Small intestine (tissue), 16 donors: ENCODE measurements at places on chromosomes 1 and 21. TPM values are rescaled to one million over a fixed set of nuclear protein-coding genes. Genes with fewer than 3 reads are reported as not detected.

Gene HRNR
- polyA plus RNA-seq = 0.13 TPM

DNA sequence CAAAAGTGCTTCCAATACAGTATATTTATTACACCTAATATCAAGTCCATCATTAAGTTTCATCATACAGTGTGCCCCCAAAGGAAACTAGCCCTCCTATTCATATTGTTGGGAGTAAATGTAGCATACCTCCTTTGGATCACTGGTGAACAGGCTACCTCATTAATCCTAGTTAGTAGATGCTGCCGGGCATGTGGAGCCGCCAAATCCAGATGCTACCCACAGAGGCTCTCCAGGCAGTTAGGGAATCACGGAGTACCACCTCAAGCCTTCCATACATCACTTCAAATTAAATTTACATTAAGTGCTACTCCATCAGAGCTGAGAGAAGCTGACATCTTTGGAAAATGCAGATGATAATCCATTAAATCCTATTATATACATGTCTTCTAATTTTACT is 121.7 kb upstream of the FOXD3 start:
- no peak for DNase-seq

- no peak for DNase-seq
Observed at GRCh38 chr1:220950576-220950975, 71.3 kb downstream of the HLX start.

Gene FAM20B
- polyA plus RNA-seq = 6.7 TPM

GRCh38 chr1:172885411-172885810 is 165.3 kb downstream of the TNFSF18 start:
- DNase-seq = no peak

- DNase-seq = peak; percentile 86
Observed at GRCh38 chr1:213987927-213988506, at the start of gene PROX1. PROX1 (plus strand) TSS chr1:213987973; CDS start chr1:213996536, 8,563 bp downstream.

DNA sequence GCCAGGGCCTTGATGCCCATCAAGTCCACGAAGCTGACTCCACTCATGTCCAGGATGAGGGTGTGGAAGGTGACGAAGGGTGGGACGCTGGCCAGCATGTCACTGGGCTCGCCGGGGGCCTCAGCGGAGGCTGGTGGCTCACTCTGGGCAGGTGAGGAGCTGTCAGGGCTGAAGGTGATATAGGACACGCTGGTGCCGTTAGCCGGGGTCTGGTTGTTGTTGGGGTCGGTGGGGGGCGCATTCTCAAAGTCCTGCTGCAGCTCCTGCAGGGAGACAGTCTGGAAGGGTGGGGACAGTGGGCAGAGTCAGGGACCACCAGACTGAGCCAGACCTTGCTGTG is 21.7 kb downstream of the SLC26A9 start:
- DNase-seq = no peak

DNA sequence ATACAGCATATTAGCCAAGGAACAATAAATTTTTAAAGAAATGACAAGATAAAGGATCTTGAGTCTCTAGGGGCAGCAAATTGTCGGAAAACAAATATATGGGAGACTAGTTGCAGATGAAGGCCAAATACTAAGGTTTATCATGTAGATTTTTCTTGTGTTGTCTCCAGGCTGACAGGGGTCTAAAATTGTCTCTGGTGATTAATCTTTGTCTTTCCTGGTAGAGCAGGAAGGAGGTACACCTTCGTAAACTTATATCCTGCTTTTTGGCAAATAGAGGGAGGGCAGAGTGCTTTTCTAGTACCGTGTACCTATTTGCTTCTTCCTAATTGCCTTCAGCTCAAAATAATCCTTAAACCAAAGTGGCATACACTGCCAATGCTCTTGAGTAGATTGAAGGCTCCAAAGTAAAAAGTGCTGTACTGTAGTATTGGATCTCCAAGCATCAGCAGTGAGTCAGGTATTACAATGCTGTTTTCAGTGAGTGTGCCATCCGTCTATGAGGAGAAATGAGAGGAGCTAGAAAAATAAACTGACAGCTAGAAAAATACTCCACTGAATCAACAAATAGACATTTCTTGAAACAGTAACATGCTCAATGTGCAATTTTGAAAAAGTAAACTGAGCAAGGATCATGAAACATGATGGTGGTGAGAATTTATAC is 1.8 kb upstream of the LEPR start:
- no peak for DNase-seq

GRCh38 chr1:119361205-119361604 is 7.4 kb upstream of the HAO2 start:
- DNase-seq = no peak

- no peak for DNase-seq
Observed at GRCh38 chr21:46129846-46130651, 25.3 kb downstream of the FTCD start.

DNA sequence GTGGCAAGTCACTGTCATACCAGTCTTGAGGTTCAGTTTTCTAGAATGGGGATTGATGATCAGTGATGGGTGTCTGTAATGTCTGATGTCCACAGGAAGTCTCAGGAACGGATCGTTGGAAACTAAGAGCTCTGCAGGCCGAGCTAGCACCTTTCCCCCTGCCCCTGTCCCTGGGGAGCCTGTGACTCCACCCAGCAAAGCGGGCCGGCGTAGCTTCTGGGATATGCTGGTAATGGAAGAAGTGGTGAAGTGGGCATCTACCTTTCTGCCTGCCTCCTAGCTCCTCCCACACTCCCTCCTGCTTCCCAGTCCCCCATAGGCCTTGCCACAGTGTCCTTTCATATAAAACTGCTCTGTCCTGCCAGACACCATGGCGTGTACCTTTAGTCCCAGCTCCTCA is 13.4 kb downstream of the HYI start:
- no peak for DNase-seq

GRCh38 chr1:13981142-13981541 is 281.2 kb downstream of the PRDM2 start:
- no peak for DNase-seq

GRCh38 chr1:217134857-217135568 is 411.8 kb upstream of the ESRRG start:
- DNase-seq = no peak

- DNase-seq = no peak
Observed at GRCh38 chr1:109527098-109527811, 12.4 kb upstream of the GPR61 start.

- no peak for DNase-seq
Observed at GRCh38 chr1:89147678-89148658, 22.1 kb upstream of the GBP2 start.

Gene SYTL1
- polyA plus RNA-seq = 9.5 TPM

DNA sequence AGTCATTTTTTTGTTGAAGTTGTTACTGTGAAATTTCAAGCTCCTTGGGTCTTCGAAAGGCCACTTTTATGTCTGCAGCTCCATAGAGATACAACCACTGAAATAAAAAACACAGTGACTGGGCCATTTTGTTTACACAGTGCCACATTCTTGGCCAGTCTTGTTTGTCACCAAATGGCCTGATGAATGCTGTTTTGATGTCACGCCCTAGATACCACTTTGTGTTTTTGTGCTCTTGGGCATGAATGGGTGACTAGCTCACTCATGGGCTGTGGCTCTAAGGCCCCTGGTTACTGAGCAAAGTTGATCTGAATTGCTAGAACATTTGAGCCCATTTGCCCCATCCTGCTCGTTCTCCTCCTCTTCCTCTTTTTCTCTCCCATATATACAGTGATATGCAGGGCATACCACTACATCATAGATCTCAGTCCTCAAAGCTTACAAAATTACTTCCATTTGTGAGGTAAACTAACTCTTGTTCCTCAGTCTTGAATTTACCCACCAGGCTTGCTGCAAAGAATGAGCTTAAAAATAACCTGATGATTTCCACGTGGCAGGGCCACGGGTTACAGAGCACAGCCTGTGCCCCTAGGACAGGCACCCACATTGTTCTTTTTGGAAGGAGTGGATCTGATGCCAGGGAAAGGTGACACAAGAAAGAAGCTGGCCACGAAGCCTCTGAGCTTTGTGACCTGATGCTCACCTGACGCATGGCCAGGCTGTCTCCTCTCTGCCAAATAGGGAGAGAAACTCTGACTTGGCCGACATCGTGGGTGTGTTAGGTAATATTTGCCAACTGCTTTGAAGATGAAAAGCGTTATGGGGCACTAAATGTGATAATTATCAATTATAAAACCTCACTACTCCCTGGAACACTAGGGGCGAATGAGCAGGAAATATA is 92.4 kb downstream of the RUNX1 start:
- DNase-seq = peak; percentile 25

DNA sequence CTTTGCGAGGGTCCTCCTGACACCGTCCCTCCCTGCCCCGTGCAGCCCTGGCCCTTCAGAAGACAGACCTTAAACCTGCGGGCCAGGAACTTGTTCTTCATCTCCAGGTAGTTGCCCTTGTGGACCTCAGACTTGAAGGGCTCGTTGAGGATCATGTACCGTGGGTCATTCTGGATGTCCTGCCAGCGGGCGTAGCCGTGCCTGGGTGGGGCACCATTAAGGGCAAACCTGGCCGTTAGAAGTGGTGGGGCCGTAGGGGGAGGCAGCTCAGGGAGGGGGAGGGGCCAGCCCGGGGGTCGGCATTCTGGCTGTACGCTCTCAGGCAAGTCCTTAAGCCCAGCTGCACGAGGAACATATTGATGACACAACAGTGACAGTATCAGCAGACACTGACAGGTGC is 64.6 kb downstream of the KCNAB2 start:
- no peak for DNase-seq

DNA sequence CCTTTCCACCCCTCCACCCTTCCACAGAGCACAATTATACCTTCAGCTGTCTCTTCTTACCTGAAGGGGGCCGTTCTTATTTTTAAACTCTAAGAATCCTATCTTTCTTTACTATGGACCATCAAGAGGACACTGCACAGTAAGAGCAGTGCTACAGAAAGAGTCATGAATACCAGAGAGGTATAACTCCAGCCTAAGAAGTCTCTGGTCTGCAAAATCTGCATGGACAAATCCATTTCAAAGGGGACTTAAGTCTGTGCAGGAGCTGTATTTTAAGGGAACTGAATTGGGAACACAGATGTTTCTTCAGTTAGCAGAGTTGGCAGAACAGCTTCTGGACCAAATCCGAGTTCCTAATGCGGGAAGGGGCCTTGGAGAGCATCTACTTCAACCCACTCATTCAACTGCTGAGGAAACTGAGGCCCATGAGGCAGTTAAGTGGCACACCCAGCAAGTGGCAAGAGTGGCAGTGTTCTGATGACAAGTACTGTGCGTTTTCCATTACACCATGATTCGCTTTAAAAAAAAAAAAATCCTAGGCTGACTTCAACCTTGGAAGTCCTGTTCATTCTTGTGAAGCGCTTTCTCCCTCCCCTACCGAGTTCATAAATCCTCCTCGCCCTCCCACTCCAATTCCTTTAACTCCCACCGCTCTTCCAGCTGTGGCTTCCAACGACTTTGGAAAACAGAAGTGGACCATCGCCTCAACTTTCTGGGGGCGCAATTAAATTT is 1.8 kb downstream of the PLPP3 start:
- DNase-seq = no peak

Gene FCRL1
- not detected for polyA plus RNA-seq

DNA sequence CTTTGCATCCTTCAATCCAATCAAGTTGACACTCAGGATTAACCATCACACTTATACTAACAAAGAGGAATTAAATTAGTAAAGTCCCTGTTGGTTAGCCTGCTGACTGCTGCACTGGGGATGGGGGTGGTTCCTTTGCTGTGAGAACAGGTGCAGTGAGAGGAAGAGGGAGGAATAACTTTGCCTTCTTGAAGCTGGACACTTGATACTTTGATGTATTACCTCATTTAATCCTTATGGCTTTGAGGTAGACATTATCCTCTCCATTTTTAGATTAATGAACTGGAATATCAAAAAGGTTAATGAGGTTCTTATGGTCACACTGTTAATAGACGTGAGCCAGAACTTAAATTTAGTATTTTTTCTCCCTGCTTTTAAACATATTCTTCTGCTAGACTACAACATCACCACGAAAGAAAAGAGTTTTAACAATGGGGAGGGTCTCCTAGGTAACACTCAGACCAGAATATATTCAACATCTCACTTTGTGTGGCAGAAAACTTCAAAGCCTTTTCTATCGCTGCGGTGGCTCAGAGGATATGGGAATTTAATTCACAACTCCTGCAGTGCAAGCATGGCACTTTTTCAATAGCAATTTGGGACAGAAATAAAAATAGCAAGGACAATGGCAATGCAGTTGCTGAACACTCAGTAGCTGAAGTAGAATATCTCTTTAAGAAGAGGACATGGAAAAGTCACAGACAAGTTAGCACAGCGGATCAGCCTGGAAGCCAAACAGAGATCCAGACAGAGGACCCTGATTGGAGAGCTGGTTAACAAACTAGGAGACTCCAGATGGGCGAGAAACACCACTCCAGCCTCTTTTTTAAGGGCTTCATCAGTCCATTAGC is 68.8 kb upstream of the DNAH14 start:
- no peak for DNase-seq

DNA sequence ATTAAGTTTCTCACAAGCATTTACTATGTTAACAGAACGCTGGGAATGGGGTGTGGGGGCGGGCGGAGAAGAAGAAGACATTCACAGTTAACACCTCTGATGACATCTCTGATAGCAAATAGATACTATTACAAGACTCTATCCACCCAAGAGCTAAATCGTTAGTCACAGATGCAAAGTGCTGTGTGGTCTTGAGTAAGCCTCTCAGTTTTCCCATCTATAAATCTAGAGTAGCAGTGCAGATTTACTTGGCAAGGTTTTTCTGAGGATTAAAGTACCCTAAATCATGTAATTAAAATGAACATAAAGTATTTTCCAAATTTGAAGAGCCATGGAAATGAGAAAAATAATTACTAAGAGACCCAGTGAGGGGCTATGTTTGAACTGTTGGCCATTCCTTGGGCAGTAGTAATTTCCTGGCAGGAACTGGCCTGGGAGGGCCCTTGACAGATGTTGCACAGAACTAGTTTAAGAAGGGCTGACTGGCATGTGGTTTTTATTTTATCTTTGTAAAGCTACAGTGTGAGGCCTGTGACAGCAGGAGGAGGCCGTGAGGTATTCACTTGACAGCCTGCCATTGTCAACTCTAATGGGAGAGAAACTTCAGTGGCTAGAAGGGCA is 58.7 kb upstream of the APOBEC4 start:
- DNase-seq = no peak

GRCh38 chr21:42195378-42196031 is 23.4 kb upstream of the ABCG1 start:
- no peak for DNase-seq

DNA sequence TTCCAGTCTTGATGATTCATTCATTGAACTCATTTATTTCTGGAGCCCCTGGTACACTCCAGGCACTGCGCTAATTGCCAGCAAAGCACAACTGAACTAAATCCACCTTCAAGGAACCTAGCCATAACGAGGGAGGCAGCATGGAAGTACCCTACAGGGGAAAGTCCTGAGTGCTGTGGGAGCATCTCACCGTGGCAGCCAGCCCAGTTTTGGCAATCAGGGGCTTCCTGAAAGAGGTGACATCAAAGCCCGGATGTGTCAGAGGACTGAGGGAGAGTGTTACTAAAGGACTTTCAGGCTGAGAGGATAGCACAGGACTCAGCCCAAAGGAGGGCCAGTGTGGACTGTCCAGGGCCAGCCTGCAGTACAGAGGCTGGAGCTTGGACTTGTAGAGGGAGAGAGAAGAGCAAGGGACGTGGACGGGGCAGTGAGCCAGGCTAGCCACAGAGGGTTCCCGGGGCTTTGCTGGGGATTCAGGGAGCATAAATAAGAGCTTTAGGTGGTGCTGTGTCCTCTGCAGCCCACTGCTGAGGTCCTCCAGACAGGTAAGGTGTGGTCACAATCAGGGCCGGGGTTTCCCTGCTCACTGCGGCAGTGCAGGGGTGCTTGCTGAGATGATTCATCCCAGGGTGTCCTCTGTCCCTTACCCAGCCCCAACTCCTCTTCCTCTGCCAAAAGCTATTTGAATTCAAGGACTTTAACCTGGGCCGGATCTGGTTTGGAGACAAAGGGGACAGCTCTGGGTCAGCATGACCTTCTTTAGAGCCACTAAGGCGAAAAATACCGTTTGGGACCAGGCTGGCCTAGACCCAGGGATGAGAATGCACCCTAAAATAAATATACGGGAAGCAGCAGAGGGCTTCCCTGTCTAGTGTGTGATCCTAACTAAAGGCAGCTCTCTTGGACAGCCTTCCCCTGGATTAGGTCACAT is 128.3 kb downstream of the EDEM3 start:
- peak; percentile 68 for DNase-seq
